ENCODE measurements at places on chromosomes 2 and 18.

GRCh38 chr2:239339726-239340601 is 60.9 kb downstream of the HDAC4 start:
- DNase-seq = no peak

DNA sequence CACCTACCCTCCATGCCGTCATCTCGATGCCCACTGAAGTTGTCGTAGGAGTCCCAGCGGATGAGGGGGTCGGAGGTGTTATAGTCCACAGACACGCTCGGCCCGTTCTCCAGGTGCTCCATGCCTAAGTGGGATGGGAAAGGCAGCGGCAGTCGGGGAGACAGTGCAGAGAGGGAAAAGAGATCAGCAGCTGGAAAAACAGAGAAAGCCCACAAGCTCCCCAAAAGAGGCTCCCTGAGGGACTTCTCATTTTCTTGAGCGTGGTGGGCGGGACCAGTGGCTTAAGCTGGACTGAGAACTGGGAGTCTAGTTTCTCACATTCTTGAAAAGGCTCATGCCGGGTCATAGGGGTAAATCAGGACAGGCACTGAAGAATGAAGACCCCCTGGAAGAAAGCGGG is 121.9 kb downstream of the TNS1 start:
- DNase-seq = no peak

- DNase-seq = no peak
These were observed 112.9 kb downstream of the LTBP1 start for GRCh38 chr2:33059471-33060156.

GRCh38 chr2:237754182-237754581 is 44.4 kb upstream of the RBM44 start:
- DNase-seq = no peak

GRCh38 chr2:45373534-45373933 is 237.5 kb downstream of the SRBD1 start:
- no peak for DNase-seq

GRCh38 chr2:168712053-168712452 is 90.4 kb upstream of the NOSTRIN start:
- DNase-seq = no peak

- DNase-seq = no peak
These were observed 19.8 kb downstream of the CMPK2 start for GRCh38 chr2:6845903-6846302.

DNA sequence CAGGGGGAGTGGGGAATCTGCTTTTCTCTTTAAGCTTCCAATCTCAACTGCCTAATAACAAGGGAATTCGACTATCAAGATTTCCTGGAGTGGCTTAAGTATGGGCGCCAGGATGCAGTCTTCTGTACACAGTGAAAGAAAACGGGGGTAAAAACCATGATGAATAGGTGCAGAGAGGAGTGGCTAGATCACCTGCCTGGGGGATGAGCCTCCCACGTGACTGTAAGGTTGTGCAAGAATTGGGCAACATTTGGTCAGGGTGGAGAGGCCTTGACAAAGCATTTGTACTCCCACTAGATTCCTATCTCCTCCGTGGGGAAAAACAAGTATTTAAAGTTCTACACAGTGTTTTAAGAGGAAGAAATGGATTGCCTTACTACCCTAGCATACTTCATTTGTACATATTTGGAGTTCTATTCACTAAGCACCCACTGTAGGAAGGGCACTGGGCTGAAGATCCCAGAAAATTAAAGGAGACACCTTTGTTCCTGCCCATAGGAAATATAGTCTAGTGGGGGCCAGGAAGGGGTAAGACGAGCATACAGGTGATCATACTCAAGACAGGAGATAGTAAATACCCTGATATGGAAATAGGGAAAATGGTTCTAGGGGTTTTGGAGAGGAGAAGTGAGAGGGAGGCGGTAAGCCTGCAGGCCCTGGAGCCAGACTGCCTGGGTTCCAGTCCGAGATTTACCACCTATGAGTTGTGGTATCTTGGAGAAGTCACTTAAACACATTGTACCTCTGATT is 29.2 kb downstream of the EPAS1 start:
- DNase-seq = no peak

DNA sequence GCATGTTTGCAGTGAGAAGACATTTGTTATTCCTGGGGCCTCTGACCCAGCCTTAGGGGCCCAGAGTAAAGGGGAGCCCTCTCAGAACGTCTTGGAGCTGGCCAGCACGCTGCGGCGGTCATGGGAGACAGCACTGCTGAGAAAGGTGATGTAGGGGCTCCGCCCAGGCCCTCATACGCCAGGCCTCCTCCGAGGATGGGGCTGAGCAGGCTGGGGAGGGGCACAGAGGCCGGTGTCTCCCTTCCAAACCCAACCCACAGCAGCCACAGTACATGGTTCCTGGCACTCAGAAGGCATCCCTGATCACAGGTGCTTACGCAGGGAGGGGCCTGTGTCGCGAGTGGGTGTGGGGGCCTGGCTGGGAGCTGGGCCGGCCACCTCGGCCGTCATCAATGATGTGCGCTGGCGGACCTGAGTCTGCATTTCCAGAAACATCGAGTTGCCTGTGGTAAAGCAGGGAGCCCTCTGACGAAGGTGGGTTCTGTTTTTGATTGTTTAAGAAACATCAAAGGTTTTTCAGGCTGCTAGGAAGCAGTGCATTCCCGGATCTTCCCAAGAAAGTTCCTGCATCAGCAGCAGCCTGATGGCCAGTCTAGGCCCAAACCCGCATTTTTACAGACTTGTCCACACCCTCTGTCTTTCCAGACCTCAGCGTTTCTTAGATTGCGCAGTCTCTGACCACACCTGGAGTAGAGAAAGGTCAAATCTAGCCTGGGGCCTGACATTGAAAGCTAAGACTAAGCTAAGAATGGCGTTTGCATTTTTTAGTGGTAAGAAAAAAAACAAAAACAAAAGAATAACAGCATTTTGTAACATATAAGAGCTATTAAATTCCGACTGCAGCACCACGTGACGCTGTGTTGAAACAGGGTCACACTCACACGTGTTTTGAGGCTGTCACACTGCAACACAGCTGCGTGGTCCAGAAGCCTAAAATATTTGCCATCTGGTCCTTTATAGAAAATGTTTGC is 51.2 kb upstream of the PXDN start:
- DNase-seq = no peak

DNA sequence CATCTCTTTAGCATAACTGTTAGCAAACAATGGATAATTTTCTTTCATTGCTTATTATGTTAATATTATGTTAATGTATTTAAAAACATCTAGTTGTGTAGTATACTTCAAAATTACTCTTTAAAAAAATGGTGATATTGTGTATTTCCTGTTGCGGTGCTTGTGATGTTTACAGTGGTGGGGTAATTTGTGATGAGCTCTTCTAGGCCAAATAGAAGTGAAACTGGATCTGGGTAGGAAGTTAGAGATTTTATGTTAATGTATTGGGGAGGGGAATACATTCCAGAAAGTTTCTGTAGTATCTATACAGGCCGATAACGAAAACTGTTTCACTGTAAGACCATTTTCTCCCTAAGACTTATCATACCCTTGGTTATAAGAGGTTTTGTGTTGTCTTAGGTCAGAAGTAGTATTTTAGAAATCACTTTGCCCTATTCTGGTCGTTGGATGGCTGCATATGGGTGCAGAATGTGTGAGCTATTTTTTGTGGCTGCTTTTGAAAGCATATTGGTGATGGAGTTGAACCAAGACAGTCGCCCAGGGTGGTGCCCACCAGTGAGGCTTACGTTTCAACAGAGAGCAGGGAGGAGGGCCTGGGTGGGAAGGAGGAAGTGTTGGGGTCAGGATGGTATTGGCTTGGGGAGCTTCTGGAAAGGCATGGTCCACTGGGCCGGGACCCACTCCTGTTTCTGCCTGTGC is 5.8 kb downstream of the TSHZ1 start:
- DNase-seq = no peak

- peak; percentile 81 for DNase-seq
These were observed 499 bp downstream of the COBLL1 start for GRCh38 chr2:164840930-164841718.

DNA sequence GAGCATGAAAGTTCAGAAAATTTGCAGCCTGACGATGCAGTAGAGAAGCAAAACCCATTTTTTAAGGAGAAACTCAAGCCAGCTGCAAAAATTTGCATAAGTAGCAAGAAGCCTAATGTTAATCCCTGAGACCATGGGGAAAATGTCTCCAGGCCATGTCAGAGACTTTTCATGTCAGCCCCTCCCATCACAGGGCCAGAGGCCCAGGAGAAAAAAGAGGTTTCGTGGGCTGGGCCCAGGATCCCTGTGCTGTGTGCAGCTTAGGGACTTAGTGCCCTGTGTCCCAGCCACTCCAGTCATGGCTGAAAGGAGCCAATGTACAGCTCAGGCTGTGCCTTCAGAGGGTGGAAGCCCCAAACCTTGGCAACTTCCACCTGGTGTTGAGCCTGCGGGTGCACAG is 533.0 kb downstream of the THSD7B start:
- no peak for DNase-seq

Data from left forelimb (tissue), 1 donor.